Hematopoietic multipotent progenitor cell treated with erythropoietin and hydrocortisone succinate and interleukin-3 and kit ligand, for 8 days (in vitro differentiated cells): ENCODE measurements at places on chromosomes 12 and 14.

DNA sequence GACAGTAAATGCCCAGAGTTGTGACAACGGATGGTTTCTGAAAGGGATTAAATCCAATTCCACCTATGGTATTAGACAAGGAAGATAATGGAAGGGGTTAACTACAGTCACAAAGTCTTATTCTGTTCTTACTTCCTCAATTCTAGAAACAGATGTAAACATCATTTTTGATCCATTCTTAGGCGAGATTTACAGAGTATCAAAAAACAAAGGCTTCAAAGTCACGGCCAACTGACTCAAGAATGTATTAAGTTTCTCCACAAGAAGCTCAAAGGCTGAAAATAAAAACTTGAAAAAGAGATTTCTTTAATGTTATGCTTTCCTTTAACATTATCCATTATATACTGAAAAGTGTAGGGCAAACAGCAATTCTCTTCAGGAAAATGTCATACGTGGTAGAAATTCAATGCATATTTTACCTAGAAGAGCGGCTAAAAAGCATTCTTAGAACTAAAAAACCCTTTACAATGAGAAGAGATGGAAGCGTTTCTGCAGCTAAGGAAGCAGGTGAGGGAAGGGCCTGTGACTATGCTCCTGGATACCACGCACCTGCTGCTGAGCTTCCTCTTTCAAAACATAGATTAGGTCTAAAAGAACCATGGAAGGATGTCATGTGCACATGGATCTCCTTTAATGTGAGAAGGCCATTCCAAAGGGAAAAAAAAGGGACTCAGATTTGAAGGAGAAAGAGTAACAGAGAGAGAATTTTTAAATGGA lies 185.8 kb downstream of the STXBP6 start:
- DNase-seq, result no peak

DNA sequence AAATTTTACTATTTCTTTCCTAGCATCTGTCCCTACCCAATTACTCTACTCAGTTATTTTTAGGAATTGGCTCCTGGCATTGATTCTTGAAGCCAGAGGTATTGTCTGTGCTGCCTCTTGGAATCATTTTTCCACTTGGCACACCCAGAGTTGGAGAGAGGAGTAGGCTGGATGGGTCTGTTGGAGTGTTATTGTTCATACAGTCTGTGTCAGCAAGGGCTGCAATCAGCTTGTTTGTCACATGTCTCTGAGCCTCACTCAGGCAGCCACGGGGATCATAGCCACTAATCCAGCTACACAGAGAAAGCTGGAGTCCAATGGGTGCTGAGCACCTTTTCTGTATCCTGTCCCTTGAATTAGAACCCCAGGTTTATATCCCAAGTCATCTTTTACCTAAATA lies 176.0 kb upstream of the DYRK2 start:
- no peak for DNase-seq

DNA sequence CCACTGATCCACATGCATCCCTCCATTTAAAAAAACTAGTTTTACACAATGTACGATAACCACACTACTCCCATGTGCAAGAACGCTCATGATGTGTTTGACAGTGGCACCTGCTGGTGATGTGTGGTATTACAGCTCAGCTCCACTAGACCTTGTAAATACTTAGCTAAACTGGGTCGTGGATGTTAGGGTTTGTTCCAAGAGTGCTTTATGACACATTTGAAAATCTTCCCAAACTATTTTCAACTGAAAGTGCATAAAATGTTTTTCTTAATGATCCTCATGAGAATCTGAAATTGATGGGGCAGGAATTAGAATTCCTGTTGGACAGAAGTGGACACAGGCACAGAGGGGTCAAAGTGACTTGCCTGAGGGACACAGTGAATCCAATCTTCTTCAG lies 99.2 kb downstream of the SCARB1 start:
- peak; percentile 68 for DNase-seq

DNA sequence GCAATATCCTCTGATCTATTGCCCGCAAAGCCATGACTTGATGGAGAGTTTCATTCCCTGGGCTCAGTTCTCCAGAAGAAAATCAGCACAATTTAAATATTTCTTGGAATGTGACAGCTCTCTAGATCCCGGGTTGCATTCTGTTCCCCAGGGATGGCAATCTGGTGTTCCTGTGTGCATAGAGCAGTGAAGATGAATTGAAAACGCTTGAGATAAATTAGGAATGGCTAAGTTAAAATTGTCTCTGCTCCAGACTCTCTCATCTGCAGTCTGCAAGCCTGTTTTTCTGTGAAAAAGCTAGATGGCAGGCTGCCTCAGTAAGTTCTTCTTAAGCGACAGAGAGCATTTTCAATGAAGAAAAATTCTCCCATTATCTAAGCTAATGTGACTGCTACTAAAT lies 582.5 kb upstream of the MGAT4C start:
- no peak for DNase-seq

DNA sequence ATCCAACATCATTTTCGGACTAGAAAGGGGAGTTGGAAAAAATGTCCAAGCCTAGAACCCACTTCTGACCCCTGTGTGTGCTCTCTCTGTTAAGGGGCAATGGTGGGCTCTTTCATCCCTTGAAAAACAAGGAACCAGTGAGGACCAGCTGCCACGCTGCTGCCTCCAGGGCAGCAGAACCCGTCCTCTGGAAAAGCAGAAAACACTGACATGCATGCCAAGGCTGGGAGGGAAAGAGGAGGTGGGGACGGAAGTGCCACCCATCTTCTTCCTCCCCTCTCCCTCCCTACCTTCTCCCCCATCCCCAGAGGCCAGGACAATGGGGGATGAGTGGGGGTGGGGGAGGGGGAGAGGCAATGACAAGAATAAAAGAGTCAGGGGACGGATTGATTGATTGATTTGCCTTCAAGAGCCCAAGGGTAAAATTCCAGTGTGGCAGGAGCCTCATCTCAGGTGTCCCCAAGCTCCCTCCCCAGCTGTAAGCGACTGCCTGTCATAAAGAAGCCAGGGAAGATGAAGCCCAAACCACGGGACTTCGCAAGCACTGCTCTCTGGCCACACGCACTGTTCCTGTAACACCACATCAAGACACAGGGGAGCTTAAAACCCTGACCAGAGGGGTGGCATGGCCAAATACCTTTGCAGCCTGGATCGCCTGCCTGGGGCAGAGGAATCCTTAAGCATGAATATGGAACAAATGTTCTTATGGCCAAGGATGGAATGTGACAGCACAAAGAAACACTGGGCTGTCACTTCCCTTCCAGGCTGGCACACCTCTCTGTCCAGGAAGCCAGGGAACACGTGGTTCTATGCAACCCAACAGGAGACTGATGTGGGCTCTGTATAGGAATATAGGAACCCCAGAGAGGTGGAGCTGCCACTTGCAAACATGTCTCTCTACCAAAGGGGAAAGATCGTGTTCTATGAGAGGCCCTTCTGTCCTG lies 38.9 kb upstream of the BDKRB2 start:
- no peak for DNase-seq

- DNase-seq, result no peak
Observed at GRCh38 chr14:105165134-105165704, 3.4 kb downstream of the JAG2 start.

DNA sequence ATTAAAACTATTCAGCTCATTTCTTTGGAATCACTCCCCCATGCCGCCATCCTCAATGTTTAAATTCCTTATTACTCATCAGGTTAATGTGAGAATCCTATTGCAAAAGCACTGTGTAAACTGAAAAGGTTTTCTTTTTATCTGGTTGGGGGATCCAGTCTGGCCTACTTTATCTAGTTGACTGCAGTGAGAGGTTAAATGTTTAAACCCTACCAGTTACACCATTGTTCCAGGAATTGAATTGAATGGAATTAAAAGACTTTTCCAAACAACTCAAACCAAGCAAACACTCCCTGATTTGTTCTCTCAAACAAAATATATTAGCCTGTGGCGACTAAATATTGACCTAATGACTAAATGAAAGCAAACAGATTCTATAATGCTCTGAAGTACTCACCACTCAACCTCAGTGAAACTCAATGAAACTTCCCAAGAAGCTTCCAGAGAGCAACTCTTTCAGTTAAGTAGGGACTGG lies 100.5 kb downstream of the VEZT start:
- DNase-seq, result no peak

- no peak for DNase-seq
Observed at GRCh38 chr14:93855737-93856136, 67.5 kb upstream of the PRIMA1 start.

GRCh38 chr12:93476555-93476954 lies 9.2 kb downstream of the MRPL42 start:
- no peak for DNase-seq

GRCh38 chr12:91133871-91134270 lies 22.6 kb upstream of the LUM start:
- no peak for DNase-seq

DNA sequence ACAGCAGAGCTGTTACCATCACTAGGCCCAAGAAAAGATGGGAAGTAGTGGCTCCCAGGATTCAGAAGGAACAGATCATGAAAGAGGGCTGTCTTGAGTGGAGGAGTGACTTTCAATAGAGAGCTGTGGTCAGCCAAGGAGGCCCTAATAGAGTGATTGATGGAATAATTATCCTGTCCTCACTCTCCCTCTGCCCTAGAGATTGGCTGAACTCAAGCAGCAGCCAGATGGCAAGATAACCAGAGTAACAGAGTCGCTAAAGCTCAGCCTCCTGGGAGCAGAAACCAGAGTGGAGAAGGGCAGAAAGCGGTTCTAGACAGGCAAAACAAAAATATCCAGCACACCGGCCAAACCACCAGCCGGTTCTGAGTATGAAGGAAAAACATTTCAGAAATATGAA lies 23.1 kb downstream of the GMFB start:
- no peak for DNase-seq

DNA sequence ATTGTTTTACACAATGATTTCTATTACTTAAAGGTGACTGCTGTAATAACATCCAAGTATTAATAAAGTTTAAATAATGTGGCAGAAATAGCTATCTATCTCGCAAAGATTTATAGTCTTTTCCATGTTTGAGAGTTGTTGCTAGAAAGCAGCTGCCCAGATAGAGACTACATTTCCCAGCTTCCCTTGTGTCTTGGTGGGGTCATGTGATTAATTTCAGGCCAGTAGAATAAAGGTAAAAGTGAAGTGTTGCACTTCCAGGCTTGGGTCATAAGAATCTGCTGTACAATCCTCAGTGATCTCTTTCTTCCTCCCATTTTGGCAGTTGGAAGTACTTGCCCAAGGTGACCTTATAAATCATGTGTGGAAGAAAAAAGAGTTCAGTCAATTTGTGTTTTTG lies 449.7 kb upstream of the USP15 start:
- no peak for DNase-seq

- DNase-seq, result no peak
Observed at GRCh38 chr14:69715725-69716477, 51.0 kb upstream of the SRSF5 start.

DNA sequence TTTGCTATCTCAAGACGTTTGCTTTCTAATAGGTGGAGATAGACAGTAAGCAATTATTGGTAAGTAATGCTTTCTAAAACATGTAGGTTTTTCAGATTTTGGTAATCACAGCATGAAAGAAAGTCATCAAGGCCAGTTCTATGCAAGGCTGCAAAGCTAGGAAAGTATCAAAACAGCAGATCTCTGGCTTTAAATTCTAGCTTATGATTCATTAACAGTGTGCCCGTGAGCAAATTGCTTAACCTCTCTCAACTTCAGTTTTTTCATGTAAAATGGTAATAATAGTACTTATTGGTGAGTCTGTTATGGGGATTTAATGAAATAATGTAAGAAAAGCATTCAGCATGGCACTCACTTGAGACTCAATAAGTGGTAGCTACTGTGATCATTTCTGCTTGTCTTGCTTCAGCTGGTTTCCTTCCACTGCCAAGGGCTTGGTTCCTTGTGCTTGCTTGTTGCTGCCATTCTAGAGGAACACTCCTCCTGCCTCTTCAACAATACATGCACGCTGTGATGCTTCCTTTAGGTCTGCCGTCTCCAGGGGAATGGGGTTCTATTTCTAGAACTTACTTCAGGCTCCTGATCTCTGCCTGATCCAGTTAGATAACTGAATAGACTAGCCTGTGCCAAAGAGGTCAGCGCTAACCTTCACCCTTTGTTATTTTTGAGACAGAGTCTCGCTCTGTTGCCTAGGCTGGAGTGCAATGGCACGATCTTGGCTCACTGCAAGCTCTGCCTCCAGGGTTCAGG lies 88.4 kb downstream of the CAND1 start:
- DNase-seq, result no peak

GRCh38 chr14:94001016-94001415 lies 3.9 kb downstream of the CCDC197 start:
- no peak for DNase-seq

DNA sequence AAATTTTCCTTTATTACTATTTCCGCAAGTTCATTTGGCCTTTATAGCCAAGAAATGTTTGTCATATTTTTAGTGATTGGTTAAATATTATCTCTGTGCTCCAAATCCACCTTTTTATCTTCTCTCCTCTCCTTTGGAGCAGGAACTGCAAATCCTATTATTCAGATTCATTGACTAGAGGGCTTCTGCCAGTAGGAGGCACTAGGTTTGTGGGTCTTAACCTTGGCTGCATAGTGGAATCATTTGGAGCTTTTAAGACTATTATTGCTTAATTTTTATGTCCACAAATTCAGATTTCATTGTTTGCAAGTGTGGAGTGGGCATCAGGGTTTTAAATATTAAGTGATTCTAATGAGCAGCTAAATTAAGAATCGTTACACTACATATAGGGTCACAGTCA lies 75.3 kb upstream of the SYT10 start:
- no peak for DNase-seq

- no peak for DNase-seq
Observed at GRCh38 chr12:74185360-74185759, 352.3 kb upstream of the ATXN7L3B start.

- DNase-seq, result no peak
Observed at GRCh38 chr12:116583129-116583694, 24.0 kb downstream of the MAP1LC3B2 start.

GRCh38 chr12:56031987-56032386 lies 9.7 kb upstream of the RPS26 start:
- no peak for DNase-seq

DNA sequence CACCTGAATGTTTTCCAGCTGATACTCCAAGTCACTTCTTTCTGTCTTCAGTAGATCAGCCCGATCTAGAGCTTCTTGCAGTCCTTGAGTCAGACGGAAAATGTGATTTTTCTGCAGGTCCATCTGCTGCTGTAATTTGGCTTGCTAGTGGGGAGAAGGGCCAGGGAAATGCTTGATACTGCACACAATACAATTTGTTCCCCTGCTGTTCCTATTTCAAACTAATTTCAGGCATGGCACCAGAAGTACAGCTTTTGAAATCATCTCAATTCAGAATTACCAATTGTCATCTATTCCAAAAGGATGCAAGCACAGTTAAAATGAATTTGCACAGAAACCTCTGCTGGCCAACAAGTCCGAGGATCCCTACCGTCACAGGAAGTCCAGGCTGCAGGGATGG lies 53.4 kb downstream of the PRKAB1 start:
- DNase-seq, result no peak

- no peak for DNase-seq
Observed at GRCh38 chr12:32502693-32503502, 103.5 kb downstream of the FGD4 start.

DNA sequence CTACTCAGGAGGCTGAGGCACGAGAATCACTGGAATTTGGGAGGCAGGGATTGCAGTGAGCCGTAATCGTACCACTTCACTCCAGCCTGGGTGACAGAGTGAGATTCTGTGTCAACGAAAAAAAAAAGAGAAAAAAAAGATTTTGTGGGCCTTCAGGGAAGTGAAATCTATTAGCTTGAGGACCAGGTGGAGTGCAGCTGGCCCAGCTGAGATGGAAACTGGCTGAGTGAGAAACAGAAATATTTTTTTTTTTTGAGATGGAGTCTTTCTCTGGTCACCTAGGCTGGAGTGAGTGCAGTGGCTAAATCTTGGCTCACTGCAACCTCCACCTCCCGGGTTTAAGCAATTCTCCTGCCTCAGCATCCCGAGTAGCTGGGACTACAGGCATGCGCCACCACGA lies 2.3 kb upstream of the CLEC4C start:
- DNase-seq, result no peak
